ENCODE measurements at places on chromosomes 16 and 17.

- no peak for DNase-seq
Observed at GRCh38 chr17:74819801-74820436, 39.8 kb downstream of the GRIN2C start.

DNA sequence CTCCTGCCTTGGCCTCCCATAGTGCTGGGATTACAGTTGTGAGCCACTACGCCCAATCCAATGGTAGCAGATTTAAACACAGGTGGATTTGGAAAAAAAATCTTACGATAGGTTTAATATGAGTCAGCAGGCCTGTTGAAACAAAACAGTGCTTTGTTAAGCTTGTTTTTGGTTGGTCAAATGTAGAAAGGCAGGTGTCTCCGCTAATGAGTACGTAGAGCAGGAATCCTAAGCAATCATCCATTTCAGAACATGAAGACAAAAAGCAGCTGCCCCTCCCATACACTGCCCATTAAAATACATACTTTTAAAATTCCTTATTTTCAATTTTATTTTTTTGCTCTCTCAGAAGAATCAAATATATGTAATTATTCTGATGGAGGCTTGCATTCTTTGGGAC is 1.9 kb upstream of the WWOX start:
- DNase-seq: no peak

DNA sequence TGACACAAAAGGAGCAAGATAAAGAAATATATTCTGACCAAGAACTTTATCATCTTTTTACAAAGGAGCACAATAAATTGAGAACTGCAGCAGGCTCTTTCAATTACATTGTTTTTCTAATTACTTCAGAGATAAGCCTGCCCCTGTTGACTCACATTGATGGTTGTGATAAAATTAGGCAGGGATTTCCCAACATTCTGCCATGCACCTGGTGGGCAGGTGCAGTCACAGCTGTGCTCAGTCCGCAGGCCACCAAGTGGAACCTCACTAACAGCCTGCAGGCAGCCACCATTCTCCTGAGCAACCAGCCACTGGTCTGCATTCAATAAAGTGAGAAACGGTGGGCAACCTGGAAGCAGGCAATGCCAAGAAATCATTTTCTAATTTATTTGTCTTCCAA is 5.1 kb downstream of the FANCA start:
- DNase-seq: no peak

DNA sequence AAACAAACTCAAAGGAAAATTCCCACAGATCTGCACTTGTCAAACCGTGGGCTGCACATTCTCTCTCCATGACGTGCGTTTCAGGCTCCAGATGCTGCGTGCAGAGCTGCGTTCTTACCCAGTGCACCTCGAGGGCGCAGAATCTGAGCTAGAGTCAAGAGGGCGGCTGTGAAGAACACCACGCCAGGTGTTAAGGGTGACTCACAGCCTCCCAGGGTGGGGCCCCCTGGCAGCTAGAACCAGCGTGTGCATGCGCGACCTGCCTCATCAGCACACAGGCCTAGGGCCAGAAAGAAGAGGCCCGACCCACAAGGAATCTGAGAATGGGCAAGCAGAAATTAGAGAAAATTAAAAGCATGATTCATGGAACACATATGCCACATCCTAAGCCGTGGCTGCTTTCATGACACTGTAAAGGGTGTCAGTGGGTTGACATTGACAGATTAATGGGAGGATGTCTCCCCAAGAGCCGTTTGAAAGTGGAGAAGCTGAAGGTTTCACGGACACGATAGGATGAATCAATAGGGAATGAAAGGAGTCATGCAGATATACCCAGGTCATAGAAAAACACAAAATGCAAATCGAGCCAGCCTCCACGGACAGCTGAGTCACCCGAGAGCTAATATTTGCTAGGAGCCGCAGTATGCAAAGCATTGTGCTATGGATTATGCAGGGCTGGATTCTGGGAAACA is 29.0 kb downstream of the MARCHF10 start:
- no peak for DNase-seq

DNA sequence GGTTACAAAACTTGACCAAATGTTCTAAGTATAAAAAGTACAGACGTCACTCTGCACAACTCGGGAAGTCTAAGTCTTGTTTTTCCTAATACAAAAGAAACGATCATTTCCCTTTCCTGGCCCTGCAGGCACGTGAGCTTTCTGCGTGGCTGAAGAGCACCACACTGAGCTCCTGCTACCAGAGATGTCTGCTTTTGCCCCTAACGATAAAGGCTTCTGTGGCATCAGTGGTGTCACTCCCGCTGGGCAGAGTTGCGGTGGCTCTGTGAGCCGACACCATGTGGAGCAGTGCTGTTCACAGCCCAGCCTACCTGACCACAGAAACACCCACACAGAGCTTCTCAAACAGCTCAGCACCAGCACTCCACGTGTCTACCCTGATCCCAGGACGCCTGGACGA is 20.5 kb downstream of the EMC8 start:
- DNase-seq: peak; percentile 37

DNA sequence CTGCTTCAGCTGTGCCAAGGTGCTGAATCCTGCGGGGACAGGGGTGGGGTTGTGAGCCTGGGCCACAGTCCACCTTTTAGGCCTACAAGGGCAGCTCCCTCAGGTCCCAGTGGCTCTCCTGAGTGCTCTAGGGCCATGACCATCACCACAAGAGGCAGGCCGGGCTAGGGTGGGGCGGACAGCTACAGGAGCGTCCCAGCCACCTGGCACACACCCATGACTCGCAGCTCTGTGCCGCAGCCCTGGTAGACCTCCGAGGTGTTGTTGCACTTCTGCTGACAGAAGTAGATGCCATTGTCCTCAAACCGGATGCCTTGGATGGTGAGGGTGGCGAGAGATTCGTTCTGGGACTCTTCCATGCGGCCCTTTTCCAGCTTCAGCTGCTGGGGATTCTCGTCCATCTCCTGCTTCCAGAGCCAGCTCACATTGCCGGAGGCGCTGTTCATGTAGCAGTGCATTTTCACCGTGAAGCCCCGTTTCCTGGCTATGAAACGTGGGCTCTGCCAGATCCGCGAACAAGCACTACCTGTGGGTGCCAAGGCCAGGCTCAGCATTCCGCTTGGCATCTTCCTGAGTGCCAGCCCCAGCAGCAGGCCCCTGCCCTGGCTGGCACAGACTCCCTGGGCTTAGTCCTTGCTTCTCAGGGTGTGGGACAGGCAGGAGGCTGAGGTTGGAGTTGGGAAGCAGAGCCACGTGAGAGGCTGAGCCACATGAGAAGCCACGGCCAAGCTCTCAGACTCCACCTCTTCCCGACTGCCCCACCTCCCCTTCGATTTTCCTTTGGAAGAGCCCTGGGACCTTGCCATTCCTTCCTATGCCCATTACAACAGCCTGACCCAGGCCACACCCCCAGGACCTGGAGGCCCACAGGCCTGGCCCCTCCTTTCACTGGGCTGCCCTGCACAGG is 2.0 kb downstream of the CD79B start:
- DNase-seq: no peak
